ENCODE measurements at places on chromosomes 6 and 20.

DNA sequence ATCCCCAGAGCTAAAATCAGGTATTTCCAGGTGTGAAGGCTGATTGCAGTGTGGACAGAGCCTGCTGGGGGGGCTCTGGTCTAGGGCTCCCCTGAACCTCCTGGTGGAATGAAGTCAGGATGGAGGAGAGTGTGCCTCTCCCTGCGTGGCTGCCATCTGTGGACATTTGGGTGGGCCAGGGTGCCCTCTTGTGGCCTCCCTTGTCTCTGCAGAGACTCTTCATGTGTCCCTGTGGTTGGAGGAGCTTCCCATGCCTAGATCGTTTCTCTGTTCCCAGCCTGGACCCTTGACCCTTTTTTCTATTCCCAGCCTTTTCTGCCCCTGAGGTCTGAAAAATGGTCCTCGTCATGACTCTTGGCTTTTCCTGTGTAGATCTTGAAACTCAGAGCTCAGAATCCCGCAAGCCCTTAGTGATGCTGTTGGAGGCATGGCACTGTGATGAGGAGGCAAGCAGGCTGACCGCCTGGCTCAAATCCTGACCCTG is 9.9 kb upstream of the PSMF1 start:
- peak; percentile 72 for DNase-seq

- peak; percentile 76 for DNase-seq
These were observed 7.8 kb upstream of the LCA5 start for GRCh38 chr6:79544939-79545450.

- no peak for DNase-seq
These were observed 130.1 kb downstream of the LRRC1 start for GRCh38 chr6:53924821-53925422.

DNA sequence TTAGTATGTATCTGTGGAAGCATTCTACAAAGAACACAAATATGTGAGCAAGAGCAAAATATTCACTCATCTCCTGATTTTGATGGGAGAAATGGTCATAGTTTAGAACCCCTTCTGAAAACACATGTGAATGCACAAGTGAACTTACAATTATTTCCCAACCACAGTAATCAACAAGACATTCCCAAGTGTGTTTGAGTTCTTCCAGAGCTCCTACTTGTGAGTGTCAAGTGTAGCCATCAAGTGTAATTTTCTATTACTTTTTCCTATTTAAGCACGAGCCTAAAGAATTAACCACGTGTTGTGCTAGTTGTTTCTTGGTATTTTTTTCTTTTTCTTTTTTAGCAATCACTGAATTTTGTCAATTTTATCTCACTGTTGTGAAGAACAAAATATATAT is 402.3 kb downstream of the NKAIN2 start:
- no peak for DNase-seq

- no peak for DNase-seq
These were observed 5.6 kb upstream of the HTR1B start for GRCh38 chr6:77468939-77469338.

DNA sequence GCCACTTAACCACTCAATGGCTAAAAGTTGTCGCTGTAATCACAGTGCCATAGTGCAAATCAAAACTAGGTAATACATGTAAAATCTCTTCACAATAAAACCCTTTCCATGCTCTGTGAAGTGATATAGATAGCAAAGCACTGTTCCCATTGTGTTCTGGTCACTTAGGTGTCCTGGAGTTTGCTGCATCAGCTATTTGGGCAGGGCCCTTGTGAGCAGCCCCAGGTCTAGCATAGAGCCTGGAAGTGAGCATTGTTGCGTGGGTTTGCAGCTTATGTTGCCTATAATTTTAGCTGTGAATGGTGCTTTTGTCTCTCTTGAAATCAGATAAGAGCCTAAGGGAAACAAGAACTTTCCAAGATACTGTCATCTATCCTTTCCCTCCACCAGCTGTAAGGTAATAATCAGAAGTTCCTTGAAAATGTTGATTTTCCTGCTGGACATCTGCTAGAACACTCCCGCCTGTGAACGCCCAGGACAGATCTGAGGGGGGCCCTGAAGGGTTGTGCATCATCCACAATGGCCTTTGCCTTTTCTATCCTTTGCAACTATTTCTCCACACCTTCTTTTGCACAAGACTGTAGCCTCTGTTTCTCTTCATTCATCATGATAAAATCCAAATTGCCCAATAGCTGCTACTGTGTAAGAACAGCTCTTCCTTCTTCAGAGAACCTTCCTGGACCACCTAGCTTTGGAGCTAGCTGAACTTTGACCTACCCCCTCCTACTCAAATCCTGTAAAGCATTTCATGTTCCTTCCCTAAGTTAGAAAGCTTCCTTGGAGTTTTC is 57.0 kb downstream of the TNFAIP3 start:
- no peak for DNase-seq

DNA sequence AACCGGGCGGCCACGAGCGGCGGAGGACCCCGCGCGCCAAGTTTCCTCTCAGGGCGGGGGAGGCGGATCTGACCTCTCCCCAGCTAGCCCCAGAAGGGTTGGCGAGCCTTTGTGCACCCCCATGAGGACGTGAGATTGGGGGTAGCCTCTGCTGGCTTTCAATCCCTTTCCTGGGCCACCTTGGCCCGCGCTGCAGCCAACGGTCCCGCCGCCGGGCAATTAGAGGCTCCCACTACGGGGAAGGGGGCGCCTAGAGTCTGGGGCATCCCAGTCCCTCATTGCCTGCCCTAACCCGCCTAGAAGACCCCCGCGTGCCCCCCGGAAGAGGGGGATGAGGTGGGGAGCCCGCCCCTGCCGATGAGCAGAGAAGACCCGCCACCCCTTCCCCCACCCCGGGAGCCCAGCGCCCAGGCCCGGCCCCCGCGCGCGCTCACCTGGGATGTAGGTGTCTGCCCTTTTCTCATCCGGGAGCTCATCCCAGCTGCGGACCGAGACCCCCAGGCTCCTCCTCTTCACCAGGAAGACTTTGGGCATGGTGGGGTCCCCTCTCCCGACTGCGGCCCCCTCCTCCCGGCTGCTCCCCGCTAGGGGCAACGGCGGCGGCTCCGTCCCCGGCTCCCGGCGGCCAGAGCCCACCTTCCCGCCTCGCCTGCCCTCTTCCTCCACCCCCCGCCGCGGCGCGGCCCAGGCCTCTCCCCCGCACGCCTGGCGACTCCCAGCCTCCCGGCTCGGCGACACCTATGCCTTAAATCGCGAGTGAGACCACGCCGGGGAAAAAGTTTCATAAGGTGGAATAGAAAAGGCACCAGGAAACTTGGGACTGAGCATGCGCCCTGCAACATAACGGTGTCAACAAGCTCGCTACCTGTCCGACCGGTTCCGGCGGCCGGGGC is at the start of gene OVOL2:
Gene OVOL2, minus strand, starts transcription at position 816 of the 893 bp plus-strand sequence. Its CDS starts 282 bp downstream, at position 534.
- DNase-seq = no peak

DNA sequence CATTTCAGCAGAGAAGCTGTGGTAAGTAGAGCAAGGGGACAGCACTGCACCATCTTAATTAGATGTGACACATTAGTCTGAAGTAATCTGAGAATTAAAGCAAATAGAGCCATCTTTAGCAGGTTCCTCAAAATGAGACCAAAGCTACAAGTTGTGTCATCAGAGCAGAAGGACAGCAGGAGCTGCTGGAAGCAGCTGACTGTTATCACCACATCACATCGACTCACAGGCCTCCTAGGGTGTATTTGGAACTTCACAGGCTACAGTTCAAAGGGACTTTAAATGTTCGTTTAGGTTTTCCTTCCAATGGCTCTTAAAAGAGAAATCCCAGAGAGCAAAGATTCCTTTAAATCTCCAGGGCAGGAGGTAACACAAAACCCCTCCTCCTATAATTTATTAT is 69.5 kb downstream of the LCA5 start:
- no peak for DNase-seq

- DNase-seq = no peak
These were observed 216.8 kb upstream of the SGK1 start for GRCh38 chr6:134534708-134535149.

- no peak for DNase-seq
These were observed 99.9 kb upstream of the SHLD1 start for GRCh38 chr20:5650280-5650691.

DNA sequence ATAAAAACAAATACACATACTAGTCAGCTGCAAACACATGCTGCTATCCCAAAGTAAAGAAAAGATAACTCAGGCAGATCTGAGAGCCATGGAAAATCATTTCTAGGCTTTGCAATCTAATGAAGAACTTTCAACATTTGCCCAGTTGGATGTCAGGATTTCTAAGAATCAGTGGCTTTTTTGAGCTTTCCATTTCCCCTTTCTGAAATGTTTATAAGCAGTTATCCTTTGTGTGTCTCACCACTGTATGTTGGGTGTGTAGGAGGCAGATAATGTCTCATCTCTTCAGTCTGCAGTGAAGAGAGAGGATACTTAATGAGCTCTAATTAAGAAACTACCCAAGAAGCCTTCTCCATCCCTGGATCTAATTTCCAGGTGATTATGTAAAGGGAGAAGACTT is 43.6 kb downstream of the RGS17 start:
- no peak for DNase-seq

- no peak for DNase-seq
These were observed 260.6 kb upstream of the STXBP5 start for GRCh38 chr6:146943664-146944063.

GRCh38 chr6:143884216-143884900 is 20.1 kb downstream of the ZC2HC1B start:
- DNase-seq = no peak

DNA sequence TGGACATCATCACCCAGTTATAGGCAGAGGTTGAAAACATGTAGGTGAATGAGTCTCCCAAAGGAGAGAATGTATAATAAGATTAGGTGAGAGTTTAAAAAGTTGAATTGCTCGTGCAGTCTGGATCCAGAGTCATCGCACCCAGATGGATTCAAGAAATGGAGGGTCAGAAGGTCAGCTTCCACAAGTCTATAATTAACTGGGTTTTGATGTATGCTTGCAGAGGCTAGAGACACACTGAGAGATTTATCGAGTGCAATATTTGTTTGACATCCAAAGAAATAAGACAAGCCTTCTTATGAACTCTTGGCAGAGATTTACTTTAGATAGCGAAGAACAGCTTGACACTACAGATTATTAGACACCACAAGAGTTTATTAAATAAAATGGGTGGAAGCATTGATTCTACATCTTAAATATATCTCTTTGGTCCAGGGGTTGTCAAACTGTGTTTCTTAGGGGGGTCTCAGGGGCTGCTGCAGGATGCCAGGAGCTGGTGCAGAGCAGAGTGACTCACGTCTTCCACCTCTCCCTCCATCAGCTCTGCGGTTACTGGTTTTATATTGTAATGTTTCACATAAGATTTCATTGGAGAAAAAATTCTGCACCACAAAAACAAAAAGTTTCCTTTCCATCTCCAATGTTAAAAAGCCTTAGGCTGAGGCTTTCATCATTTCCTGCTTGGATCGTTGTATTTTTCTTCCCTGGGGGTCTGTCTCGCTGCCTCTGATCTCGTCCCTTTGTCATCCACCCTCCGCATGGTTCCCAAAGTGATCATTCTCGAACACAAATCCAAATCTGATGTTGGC is 176.2 kb upstream of the AHI1 start:
- DNase-seq = no peak

DNA sequence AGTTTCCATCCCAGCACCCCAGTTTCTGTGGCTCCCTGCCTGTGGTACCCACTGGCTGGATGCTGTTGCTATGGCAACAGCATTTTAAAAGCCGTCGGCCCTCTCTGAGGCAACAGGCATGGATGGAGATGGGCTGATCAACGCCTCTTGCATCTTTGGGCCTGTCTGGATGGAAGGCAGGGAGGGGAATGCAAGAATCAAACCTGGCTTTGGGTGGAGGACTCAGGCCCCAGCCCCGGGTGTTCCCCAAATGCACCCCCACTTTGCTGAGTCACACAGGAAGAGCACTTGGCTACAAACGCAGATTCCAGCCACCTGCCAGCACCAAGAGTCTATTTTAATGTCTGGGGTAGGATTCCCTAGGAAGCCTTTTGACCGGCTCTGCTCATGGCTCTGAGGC is 45.7 kb upstream of the TGM2 start:
- no peak for DNase-seq

- peak; percentile 72 for DNase-seq
These were observed 11.5 kb upstream of the ZNF133 start for GRCh38 chr20:18276821-18277220.

DNA sequence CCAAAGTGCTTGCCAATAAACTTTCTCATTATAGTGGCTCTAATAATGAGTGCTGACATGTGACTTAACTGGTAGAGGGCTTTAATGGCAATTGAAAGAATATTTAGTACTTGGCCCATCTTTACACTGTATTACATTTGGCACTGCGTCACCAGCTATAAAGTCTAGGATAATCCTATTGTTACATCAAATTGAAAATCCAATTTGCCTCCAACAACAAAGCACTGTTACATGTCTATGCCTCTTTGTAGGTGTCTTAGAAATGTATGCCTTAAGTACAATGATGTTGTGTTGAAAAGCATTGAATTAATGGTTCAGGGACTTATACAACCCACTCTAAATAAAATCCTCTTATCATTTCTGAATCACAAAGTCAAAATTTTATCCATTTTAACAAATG is 420.4 kb upstream of the JAG1 start:
- no peak for DNase-seq

DNA sequence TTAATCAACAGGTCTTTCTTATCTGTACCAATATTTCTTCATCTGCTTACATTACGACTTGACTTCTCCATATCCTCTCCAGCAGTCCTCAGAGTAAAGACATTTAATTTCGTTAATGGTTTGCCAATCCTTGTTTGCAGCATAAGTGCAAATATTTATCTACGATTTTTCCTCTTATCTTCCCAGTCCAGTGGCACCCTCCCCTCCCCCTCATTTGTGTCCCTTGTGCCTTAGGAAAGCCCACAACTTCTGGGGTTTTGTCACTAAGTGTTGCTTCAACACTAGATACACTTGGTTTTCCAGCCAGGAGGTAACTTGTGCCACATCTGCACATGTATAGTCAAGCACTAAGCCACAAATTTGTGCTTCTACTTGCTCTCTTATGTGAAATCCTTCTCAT is 327.2 kb downstream of the CBLN4 start:
- DNase-seq = no peak

DNA sequence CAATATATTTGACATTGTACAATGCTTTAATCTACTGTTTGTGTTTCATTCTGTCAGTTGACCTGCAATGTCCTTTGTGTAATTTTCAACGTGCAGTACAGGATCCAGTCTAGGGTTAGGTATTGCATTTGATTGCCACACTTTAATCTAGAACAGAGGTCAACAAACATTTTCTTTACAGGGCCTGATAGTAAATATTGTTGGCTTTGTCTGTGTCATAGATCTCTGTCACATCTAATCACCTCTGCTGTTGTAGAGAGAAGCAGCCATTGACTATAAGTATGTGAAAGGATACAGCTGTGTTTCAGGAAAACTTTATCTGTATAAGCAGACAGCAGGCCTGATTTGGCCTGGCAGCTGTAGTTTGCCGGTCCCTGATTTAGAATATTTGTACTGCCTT is 39.3 kb downstream of the ATRN start:
- DNase-seq = no peak

GRCh38 chr6:43268782-43269272 is 25.5 kb downstream of the TTBK1 start:
- no peak for DNase-seq

DNA sequence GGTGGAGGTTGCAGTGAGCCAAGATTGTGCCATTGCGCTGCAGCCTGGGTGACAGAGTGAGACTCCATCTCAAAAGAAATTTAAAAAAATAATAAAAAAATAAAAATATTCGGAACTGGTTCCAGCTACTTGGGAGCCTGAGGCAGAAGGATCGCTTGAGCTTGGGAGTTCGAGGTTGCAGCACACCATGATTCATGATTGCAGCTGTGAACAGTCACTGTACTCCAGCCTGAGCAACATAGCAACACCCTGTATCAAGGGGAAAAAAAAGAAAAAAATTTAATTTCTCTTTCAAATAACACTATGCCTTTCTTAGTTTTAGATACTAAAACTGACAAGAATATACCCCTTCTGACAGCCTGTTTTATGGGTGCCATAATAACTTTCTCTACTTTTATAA is 10.5 kb downstream of the KDM1B start:
- no peak for DNase-seq
